ENCODE measurements at places on chromosomes 5 and 9.

DNA sequence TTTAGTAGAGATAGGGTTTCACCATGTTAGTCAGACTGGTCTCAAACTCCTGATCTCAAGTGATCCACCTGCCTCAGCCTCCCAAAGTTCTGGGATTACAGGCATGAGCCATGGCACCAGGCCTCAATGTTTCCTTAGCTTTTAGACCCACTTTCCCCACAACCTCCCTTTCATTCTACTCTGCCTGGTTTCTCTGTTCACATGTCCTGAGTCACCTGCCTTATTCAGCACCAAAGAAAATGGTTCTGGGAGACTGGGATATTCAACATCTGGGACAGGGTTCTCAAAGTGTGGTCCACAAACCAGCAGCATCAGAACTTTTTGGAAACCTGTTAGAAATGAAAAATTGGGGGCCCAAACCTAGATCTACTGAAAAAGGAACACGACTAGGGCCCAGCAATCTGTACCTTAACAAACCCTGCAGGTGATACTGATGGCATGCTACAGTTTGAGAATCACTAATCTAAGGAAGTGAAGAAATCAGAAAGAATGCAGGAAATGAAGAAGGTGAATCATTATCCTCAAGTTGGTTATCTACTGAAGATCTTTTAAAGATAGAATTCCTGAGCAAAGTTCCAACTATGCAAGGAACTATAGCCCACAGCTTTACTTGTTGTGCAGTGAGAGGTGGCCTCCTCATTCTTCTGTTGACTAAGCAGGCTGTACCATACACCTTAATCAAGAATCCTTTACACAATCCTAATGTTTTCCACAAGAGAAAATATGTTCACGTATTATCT is 51.8 kb upstream of the CTNNAL1 start:
- peak; percentile 7 for DNase-seq

- no peak for DNase-seq
These were observed 24.7 kb downstream of the ZDHHC11B start for GRCh38 chr5:759781-760362.

- DNase-seq: no peak
These were observed 34.9 kb downstream of the PCDH1 start for GRCh38 chr5:141843156-141843927.

DNA sequence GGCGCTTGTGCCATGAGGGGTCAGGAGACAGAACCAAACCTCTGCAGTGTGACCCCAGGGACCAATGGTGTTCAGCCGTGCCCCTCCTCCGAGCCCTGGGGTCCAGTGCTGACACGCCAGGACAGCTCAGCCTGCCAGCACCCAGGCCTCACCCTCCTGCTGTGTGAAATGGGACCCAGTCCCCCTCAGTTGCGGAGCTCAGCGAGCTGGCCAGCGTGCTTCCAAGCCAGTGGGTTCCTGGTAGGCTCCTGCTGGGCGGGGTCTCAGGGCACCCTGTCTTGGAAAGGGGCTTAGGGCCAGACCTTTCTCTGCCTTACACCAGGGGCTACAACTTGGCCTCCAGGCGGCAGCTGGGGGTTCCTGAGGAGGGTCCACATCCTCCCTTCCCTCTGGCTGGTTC is 4.4 kb downstream of the RNF44 start:
- no peak for DNase-seq

All from dermis microvascular lymphatic vessel endothelial cell (primary cell).